ENCODE measurements at places on chromosomes 1 and 21.

DNA sequence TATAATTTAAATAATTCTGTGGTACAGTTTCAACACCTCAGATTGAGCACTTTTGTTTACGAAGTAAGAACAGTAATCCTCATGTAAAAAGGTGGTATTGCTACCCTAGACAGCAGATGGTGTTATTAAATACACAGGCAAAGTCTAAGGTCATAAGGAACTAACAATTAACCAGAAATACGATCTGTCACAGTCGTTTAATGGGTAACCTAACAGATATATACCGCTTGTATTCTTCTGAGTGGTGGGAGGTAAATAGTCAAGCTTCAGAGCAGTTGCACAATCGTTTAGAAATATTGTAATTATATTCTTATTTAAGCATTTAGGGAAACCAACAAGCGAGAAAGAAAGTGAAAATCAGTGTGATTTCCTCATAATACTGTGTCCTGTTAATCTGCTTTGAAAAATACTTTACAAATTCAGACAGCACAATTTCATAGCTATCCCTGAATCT is 9.8 kb upstream of the IRF2BP2 start:
- H3K27ac ChIP-seq: peak overlapping the region; percentile 45
- no peak for DNase-seq
- peak overlapping the region; percentile 22 for H3K4me3 ChIP-seq
- H3K27me3 ChIP-seq: no peaks in the 10 kb centered on the region
- H3K4me1 ChIP-seq: peaks cover 8% of the 10 kb centered on the region

- peaks cover 8% of the 10 kb centered on the region for H3K4me1 ChIP-seq
- no peaks in the 10 kb centered on the region for H3K27me3 ChIP-seq
- no peak overlapping the region for H3K4me3 ChIP-seq
- H3K27ac ChIP-seq: no peak overlapping the region
- DNase-seq: no peak
These were observed 21.2 kb downstream of the PRRX1 start for GRCh38 chr1:170685166-170685565.

DNA sequence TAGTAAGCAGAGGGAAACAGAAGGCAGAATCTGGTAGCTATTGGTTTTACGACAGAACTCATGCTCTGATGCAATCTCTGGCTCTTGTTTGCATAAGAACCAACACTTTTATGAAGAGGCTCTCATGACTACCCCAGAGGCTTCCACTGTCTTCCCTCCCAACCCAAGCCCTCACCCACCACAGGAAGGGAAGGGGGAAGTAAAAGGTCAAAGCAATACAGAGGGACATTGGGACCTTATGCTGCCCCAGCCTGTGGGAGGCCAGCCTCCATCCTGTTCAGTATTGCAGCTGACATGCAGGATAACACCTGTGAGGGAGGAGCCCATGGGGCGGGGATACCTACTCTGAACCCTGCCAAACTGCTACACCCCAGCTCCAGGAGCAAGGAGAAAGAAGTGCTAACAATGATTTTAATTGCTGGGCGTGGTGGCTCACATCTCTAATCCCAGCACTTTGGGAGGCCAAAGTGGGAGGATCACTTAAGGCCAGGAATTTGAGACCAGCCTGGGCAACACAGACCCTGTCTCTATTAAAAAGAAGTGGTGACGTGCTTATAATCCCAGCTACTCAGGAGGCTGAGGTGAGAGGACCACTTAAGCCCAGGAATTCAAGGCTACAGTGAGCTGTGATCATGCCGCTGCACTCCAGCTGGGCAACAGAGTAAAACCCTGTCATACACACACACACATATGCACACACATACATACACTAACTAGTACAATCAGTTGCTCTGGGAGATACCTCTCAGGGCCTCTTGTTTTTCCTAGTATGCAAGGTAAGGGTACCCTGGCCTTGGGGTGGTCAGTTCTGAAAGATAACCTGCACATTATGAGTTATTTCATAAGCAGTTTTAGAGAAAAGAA is 9.5 kb downstream of the MR1 start:
- H3K4me3 ChIP-seq: no peak overlapping the region
- H3K27me3 ChIP-seq: no peaks in the 10 kb centered on the region
- H3K27ac ChIP-seq: peak overlapping the region; percentile 86
- no peak for DNase-seq
- H3K4me1 ChIP-seq: peaks cover 64% of the 10 kb centered on the region
- H3K36me3 ChIP-seq: no peaks in the 10 kb centered on the region

DNA sequence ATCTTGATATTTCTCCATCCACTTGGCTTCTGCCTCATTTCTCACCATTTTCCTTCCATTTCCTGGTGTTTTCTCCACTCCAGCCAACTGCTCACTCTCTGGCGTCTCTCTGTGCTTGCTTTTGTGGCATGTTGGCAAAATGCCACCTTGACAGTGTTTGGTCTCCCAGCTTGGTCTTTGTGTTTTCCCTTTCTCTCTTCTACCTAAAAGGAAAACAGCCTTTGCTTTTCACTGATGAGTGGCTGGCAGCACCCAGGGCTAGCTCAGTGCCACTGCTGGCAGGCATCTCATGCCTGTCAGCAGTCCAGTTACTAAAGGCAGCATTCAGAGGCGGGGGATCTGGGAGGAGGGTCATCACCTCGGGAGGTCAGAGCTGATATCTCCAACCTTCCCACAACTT is 55.3 kb upstream of the DSCAM start:
- no peaks in the 10 kb centered on the region for H3K27me3 ChIP-seq
- DNase-seq: no peak

GRCh38 chr1:216723274-216723780 is at the start of gene ESRRG:
Gene ESRRG, minus strand, starts transcription at chr1:216723429. Its CDS starts 130 bp downstream, at chr1:216723299.
- H3K27me3 ChIP-seq: no peaks in the 10 kb centered on the region
- H3K27ac ChIP-seq: no peak within 1 kb of the TSS
- DNase-seq: no peak
- H3K4me3 ChIP-seq: peak within 1 kb of the TSS; percentile 43

DNA sequence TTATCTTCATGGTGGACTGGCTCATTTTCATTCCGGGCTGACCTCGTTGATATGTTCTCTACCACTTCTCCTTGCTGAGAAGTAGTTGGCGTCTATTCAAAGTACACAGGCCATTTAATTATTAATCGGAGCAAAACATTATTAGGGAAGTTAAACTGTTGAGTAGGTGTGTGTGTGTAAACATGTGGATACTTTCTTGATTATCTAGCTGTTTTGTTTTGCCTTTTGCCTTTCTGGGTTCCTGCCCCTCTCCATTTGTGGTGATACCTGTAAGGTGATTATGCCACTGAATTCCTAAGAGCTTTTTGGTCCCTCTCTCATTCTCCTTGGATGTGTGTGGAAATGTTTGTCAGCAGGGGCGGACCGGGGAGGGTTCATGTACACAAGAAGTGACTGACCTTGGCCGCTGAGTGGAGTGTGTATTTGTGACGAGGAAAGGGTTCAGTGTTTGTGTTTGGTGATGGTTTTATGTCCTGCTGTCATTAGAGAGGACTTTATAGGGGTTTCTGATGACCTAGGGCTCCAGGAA is 56.6 kb upstream of the PPP2R5A start:
- no peak for DNase-seq
- H3K4me3 ChIP-seq: no peak overlapping the region
- no peak overlapping the region for H3K27ac ChIP-seq

- DNase-seq: no peak
- H3K27ac ChIP-seq: no peak overlapping the region
- H3K36me3 ChIP-seq: no peaks in the 10 kb centered on the region
- no peak overlapping the region for H3K4me3 ChIP-seq
- H3K4me1 ChIP-seq: no peaks in the 10 kb centered on the region
These were observed 327.5 kb upstream of the POGK start for GRCh38 chr1:166511761-166512160.

Measured in esophagus squamous epithelium (tissue), 5 donors.